Eye (tissue), 1 donor: ENCODE measurements at places on chromosomes 13 and 19.

DNA sequence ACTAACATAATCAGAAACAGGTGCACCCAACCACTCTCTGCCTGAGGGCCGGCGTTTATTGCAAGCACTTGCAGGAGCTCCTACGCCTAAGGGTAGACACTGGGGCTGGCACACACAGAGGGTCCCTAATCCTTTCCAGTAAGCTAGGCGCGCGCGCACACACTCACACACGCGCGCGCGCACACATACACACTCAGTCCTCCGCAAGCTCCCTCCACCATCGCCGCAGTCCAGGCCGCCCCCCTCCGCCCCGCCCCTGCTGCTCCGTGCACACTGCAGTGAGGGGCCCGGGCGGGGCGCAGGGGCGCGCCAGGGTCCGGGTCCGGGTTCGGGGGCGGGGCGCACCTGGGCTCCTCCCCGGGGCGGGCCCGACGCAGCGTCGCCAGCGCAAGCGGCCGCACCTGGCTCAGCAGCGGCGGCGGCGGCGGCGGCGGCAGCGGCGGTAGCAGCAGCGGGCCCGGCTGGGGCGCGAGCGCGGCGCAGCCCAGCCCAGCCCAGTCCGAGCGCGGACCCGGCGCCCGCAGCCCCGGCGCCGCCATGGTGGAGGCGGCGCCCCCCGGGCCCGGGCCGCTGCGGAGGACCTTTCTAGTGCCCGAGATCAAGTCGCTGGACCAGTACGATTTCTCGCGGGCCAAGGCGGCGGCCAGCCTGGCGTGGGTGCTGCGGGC, at the start of gene CAMSAP3:
CAMSAP3 (plus strand) TSS at position 398 of the 668 bp plus-strand sequence; CDS start at position 538, 140 bp downstream.
- DNase-seq: peak; percentile 86

- DNase-seq: no peak
Observed at GRCh38 chr13:101673360-101674105, 221.1 kb downstream of the ITGBL1 start.

DNA sequence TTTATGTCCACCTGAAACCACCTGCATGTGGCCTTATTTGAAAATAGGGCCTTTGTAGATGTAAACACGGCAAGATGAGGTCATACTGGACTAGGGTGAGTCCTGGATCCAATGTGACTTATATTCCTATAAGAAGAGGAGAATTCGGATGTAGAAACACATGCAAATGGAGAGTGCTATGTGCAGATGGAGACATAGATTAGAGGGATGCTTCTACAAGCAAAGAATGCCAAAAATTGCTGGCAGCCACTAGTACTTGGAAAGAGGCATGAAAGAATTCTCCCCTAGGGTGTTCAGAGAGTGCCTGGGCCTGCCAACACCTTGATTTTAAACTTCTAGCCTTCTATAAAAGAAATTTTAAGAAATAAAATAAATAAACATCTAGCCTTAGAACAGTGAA, 226.1 kb downstream of the RFC3 start:
- DNase-seq: peak; percentile 9

DNA sequence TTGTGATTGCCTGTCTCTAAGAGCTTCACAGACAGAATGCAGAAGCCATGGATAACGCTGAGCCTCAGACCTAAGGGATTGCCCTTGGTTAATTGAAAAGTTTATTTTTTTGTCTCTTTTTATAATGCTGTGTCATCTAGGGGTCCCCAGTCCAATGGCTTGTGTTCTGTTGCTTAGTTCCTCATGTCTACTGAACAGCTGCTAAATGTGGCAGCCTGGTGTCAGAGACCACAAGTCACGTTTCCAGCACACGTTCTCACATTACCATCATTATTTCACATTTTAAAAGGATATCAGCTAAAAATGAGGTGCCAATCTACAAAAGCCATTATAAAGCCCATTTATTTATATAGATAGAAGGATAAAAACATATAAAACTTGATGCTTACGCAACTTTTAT, 1362.0 kb downstream of the PCDH9 start:
- no peak for DNase-seq
